ENCODE measurements at places on chromosomes 11 and 22.

DNA sequence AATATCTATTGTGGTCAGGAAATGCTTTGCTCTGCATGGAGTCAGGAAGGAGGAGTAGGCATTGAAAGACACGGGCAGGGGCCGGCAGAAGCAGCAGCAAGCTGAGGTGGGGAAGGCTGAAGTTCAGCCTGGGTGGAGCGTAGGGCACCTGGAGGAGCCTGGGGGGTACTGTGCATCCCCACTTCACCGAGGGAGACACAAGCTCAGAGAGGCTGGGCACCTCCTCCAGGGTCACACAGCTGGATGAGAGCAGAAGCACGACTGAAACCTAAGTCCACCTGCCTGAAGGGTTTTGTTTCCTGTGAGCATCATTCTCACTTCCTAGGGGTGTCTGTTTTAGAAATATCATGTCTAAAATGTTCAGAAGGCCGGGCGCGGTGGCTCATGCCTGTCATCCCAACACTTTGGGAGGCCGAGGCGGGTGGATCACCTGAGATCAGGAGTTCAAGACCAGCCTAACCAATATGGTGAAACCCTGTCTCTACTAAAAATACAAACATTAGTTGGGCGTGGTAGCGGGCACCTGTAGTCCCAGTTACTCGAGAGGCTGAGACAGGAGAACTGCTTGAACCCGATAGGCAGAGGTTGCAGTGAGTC, 138.3 kb downstream of the MPPED1 start:
- DNase-seq, result no peak

DNA sequence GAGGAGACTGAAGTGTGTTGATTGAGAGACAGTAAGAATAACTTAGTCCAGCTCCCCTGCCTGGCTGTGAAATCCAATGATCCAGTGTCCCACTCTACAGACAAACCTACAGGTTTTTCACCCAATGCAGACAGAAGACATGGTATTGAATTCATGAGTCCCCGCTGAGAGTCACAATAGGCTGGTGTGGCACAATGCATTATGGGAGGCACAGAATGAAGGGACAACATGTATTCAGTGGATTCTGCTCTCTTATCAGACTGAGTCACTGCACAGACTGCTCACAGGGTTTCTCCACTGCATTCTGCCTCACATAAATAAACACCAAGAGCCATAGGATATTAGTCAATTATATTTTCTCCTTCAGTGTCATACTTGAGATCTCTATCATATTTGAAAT, 55.2 kb upstream of the TOP3B start:
- DNase-seq, result no peak

- no peak for DNase-seq
Measured at GRCh38 chr11:100778166-100778785, 91.2 kb downstream of the ARHGAP42 start.

GRCh38 chr11:125167954-125168835, 3.6 kb downstream of the PKNOX2 start:
- DNase-seq, result peak; percentile 90

DNA sequence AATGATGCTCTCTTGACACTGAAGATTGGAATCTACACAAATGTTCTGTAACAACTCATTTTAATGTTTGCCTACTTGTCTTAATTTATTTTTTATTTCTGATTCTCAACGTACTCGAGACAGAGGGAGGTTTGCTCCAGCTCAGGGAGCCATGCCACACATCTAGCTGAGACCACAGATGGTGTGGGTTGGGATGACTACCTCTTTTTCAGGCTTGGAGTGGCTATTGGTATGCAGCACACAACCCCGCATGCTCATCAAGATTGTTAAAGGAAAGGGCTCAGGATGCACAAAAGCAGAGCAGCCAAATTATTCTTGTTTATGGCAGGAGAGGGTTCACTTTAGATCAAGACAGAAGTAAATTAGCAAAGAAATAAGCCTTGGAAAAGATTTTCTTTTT, 424.5 kb downstream of the OPCML start:
- DNase-seq, result no peak

GRCh38 chr11:62713343-62713742, 5.9 kb downstream of the GNG3 start:
- DNase-seq, result no peak

DNA sequence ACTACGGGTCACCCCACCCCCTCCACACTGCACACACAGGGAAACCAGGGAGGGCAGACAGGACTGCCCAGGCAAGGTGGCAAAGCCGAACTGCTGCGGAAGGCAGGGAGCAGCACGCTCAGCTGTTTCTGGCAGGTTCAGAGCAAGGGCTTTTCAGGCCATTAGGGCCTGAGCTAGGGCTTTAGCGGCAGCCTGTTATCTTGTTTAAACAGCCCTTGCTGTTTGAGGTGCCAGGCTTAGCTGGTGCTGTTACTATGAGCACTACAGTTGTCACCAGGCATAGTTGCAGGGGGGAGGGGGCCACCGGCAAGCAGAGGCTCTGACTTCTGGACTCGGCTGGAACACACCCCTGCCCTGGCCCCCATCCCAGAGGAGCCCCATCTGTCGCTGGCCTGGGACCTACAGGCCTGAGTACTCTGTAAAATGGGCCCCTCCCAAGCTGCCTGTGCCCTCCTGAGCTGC, 34.9 kb downstream of the RSPH14 start:
- no peak for DNase-seq

DNA sequence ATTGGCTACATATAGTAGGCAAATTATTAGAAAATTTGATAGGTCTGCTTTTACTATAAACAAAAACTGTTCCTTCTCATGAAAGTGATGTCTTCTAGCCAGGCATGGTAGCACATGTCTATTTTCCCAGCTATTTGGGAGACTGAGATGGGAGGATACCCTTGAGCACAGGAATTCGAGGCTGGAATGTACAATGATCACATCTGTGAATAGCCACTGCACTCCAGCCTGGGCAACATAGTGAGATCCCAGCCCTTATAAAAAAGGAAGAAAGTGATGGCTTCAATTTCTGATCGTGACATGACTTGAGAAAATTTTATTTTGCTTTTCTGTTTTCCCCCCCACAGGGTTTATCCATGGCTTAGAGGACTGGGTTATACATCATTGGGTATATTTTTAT, 19.5 kb upstream of the B3GNT6 start:
- DNase-seq, result no peak

GRCh38 chr11:26571861-26572654, at the start of gene MUC15:
Gene MUC15, minus strand, starts transcription at chr11:26572263. Its CDS starts 5,169 bp downstream, at chr11:26567094.
- no peak for DNase-seq

GRCh38 chr11:13215149-13215548, 62.4 kb upstream of the BMAL1 start:
- no peak for DNase-seq

DNA sequence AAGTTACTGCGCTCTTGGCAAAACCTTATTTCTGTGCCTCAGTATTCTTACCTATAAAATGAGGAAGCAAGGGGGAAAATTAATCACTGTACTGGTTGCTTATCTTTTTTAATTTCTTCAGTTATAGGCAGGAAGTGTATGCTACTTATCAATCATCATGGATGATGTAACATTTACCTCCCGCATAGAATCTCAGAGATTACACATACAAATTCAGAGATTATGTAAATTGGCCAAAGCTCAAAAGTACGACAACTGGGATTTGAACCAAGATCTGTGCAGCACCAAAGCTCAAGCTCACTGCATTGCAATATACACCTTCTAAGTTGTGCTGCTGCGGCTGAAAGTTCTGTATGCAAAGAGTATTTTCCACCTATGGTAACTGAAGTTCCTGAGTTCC, 83.0 kb downstream of the PDHX start:
- DNase-seq, result no peak

GRCh38 chr11:13316528-13316961, 39.0 kb downstream of the BMAL1 start:
- no peak for DNase-seq

- DNase-seq, result no peak
Measured at GRCh38 chr11:95456714-95457491, 225.9 kb upstream of the SESN3 start.

DNA sequence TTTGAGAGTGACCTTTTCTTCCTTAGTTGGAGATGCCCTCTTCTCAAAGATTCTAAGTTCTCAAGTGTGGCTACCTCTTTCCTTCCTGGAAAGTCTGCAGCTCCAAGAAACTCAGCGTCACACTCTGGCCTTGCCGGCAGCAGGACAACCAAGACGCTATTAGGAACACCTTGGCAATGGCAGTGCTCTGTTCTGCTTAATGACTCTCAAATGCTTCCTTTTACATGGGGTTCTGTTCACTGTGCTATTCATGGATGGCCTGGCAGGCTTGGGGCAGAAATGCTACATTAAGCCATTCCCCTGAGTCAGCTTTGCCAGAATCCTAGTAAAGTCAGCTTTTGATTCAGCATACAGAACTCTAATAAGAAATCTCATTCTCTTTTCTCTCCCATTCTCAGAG, 25.9 kb downstream of the LARGE2 start:
- DNase-seq, result no peak

DNA sequence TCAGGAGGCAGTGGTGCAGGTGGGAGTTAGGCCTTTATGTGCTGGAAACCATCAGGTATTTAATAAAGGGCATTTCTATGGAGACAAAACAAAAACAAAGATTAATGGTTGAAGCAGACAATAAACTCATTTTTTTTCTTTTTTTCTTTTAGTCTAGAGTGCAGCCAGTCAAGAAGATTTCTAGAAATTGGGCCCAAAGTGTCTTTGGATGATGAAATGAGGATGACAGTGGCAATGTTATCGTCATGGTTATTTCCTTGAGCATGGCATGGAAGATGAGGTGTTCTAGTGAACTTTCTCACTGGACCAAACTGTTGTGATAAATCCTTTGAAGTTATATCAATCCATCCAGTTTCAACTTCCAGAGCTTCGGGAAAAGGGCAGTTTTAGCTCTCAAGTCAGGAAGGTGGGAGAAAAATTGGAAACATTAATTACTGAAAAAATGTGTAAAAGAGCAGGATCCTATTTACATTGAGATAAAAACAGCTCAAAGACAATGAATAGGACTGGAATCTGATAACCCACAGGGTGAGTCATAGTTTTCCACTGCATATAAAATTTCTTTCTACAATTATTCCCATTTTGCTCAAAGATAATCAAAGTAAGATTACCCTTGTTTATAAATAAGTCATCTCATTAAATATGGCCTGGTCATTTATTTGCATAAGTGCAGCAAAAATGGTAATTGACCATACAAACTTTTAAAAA, 33.0 kb downstream of the PRR5L start:
- no peak for DNase-seq

- no peak for DNase-seq
Measured at GRCh38 chr22:45334528-45334927, 24.8 kb downstream of the FAM118A start.

- peak; percentile 68 for DNase-seq
Measured at GRCh38 chr11:91081440-91082043, 858.7 kb upstream of the CHORDC1 start.

GRCh38 chr22:33706100-33706499, 214.2 kb downstream of the LARGE1 start:
- DNase-seq, result no peak

- DNase-seq, result no peak
Measured at GRCh38 chr11:33634291-33634834, 66.3 kb downstream of the C11orf91 start.

GRCh38 chr11:28763151-28763550, 655.0 kb downstream of the METTL15 start:
- no peak for DNase-seq

GRCh38 chr22:42492323-42492690, 27.3 kb downstream of the RRP7A start:
- DNase-seq, result no peak

DNA sequence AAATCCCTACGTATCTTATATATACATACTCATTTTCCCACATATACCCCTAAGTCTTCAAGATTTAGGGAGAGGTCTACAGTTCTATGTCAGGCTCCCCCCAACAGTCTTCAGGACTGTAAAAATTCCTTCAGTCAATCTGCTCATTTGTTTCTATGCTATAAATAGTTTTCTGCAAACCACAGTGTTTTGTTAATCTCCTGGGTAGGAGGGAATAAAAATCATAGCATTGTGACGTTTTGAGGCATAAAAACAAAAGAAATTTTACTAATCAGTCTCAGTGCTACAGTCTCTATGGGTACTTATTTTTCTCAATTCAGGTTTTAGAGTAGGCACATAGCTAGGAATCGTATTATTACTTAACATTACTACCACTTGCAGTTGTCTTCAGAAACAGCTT, 552.8 kb upstream of the LRRC4C start:
- no peak for DNase-seq

DNA sequence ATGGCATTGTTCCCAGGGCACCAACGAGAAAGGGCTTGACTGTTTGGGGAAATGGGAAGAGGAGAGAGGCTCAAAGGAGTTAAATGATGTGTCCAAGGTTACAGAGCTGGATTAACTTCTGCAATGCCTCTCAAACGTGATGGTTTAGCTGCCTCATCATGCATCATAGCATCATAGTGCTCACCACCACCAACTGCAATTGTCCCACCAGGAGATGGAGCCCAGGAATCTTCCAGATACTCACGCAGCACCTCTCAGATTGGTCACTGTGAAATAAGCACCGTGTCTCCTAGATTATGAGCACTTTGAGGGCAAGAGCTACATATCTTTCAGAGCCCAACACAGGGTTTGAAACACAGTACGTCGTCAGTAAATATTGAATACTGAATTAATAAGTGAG, 69.2 kb downstream of the PRSS23 start:
- DNase-seq, result no peak

GRCh38 chr11:7251836-7252682, at the start of gene SYT9:
Gene SYT9, plus strand, starts transcription at chr11:7251904. Its CDS starts 283 bp downstream, at chr11:7252187.
- DNase-seq, result peak; percentile 1

GRCh38 chr22:20647586-20648305, 126.2 kb upstream of the SERPIND1 start:
- DNase-seq, result no peak

- DNase-seq, result no peak
Measured at GRCh38 chr11:107198490-107199007, 180.3 kb upstream of the GUCY1A2 start.

DNA sequence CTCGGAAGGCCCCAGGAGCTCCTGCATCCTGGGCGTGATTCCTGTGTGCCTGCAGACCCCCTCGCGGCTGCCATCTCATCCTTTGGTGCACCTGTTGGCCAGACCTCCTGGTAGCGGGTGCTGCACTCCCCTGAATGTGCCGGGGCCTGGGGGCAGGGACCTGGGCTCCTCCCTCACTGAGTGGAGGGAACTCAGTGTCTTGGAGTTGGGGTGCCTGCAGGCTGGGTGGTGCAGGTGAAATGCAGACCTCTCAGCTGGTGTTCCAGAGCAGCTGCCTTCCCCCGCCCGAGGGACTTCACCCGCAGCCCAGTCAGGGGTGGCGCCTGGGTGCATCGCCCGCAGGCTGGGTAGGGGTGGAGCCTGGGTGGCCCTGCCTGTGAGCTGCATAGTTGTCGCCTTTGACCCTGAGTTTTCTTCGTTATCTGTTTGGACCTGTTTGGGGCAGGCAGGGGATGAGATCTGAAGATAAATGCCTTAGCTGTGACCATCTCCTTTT, 31.4 kb downstream of the LRP5 start:
- no peak for DNase-seq

DNA sequence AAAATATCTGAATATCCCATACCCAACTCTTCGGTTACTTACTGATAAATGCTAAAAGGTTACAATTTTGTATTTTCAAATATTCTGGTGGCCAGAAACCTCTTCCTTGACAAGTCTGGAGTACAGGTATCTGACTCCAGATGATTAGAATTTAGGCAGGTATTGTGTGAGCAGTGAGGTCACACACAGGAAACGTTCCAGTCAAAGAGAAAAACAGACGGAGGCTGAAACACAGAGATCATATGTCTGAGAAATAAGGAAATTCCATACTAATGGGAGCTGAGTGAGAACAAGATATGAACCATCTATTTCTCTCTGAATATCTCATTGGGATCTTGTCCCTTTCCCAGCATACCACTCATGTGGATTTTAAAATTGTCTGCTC, 89.4 kb upstream of the IGLL5 start:
- DNase-seq, result no peak

- DNase-seq, result no peak
Measured at GRCh38 chr11:107011977-107012376, 6.3 kb downstream of the GUCY1A2 start.

GRCh38 chr11:101726988-101727387, 143.2 kb upstream of the TRPC6 start:
- no peak for DNase-seq
